Stimulated activated CD4-positive, alpha-beta T cell treated with anti-CD3 and anti-CD28 coated beads, Interleukin-12 subunit alpha, Interleukin-12 subunit beta, amount 100 ng/mL, for 4 hours (primary cell): ENCODE measurements at places on chromosomes 2 and 18.

DNA sequence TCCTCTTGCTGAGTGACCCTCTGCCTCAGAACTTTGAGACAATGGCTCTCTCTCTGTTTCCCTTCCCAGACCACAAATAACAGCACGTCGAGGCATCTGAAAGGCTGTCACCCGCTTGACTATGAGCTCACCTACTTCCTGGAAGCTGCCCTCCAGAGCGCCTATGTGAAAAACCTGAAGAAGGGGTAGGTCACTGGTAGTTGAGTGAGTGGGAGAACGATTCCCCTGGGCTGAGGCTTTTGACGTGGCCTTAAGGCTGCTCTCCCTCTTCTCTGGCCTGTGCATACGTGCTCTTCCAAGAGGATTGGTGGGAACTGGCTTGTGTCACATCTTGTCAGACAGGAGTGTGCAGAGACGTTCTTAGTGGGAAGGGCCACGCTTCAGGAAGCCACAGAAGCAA, 63.1 kb upstream of the MCFD2 start:
- no peak for DNase-seq

- no peak for DNase-seq
Observed at GRCh38 chr2:62050456-62051045, 145.1 kb downstream of the COMMD1 start.

DNA sequence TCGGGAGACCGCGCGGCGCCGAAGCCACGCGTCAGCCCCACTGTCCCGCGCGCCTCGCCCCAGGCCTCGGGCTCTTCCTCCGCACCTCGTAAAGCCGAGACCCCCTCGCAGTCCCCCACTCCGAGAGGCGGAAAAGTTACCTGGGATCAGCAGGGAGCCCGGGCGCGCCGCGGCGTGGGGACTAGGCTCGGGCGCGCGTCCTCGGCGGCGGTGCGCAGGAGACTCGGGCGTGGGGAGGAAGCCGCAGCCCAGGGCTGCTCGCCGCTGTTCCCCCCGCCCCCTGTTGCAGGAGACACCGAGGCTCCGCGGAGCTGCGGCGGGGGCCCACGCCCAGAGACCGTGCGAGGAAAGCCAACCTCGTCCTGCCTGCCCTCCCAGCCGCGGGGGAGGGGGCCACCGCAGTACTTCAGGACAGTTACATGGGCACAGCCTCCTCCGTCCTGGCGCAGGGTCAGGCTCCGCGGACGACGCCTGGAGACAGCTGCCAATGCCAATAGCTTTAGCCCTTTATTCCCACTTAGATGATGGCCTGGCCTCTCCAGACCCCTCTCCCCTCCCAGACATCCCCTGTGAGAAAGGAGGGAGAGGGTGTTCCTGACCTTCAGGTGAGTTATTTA, at the start of gene EPB41L3:
Gene EPB41L3, minus strand, starts transcription at position 225 of the 617 bp plus-strand sequence. CDS start 54,814 bp downstream, outside the sequence.
- DNase-seq, result no peak

- DNase-seq, result no peak
Observed at GRCh38 chr18:77700051-77700450, 450.4 kb downstream of the GALR1 start.

- peak; percentile 42 for DNase-seq
Observed at GRCh38 chr2:205766779-205767359, 84.6 kb downstream of the NRP2 start.

DNA sequence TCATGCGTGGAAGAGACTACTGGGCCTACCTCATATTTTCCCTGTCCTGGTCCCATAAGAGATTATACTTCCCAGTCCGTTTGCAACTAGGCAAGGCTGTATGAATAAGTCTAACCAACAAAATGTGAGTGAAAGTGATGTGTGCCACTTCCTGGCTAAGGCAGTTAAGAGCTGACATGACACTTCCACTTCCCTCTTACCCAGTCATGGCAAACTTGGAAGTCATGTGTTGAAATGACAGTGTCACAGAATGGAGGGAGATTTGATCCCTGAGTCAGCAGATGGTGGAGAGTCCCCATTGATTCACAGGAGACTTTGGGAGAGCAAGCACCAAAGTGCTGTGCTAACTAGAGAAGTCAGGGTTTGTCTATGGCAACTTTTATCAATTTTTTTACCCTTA, 36.4 kb downstream of the TACR1 start:
- DNase-seq, result no peak

DNA sequence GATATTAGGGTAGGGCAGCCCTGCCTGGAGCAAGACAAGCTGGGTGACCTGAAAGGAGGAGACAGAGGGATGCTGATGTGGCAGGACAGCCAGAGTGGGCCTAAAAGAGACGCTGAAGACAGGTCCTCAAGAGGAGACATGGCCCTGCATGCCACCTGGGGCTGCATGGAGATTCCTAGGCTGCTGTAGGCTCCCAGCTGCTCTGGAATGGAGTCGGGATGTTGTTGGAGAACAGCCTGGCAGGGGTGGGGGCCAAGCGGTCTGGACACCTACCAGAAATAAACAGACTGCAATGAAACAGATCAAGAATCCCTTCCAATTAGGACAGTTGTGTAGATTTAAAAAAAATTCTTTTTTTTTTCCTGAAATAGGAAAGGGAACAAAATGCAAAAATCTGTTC, 97.8 kb upstream of the NPAS2 start:
- DNase-seq, result no peak

GRCh38 chr2:126889496-126890135, 9.1 kb upstream of the TEX51 start:
- no peak for DNase-seq

DNA sequence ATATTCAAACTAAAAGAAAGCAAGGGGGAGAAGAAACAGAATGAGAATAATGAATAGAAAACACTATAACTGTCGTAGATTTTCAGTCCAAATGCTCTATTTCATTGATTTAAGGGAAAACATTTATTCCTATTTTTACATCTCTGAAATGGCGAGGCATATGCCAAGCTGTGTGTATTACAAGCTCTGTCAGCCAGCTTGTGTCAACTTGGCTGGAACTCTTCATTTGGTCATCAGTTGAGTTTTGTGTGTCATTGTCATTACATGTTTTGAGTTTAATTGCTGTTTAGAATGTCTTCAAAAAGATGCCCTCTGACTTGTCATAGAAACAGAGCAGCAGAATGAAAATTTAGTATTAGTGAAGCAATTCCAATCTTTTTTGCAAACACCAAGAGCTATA, 8.1 kb upstream of the IL37 start:
- DNase-seq, result no peak

- no peak for DNase-seq
Observed at GRCh38 chr2:10761591-10761990, 40.2 kb downstream of the ATP6V1C2 start.

- no peak for DNase-seq
Observed at GRCh38 chr2:232997749-232998665, 15.0 kb downstream of the NGEF start.

- DNase-seq, result no peak
Observed at GRCh38 chr2:119184512-119184911, 26.0 kb upstream of the C1QL2 start.

DNA sequence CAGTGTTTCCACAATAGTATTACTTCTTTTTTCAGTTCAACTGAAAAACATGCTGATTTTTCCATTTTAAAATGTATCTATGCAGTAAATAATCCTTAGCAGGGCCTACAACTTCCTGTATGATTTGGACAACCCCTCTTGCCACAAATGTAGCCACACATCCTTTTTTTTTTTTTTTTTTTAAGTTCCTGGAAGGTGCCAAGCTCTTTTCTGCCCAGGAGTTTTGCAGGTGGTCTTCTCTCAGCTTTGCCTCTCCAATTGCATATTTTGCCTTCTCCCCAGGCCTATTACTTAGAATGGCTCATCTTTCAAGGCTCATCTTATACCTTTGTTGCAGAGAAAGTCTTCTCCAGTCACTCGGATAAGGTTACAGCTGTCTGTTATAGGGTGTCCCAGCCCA, 11.6 kb downstream of the KLHL14 start:
- DNase-seq, result no peak

GRCh38 chr2:206530727-206531126, 87.4 kb downstream of the ADAM23 start:
- no peak for DNase-seq

DNA sequence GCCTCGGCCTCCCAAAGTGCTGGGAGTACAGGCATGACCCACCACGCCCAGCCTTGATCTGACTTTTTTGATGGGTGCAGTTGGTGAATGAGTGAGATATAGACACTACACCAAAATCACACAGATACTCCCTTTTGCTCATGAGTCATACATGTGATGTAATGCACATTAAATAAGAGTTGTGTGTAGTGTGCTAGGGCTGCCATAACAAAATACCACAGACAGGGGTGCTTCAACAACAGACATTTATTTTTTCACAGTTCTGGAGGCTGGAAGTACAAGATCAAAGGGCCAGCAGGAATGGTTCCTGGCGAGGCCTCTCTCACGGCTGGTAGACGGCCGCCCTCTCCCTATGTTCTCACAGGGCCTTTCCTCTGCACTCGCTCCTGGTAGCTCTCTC, 46.6 kb downstream of the GBX2 start:
- no peak for DNase-seq

DNA sequence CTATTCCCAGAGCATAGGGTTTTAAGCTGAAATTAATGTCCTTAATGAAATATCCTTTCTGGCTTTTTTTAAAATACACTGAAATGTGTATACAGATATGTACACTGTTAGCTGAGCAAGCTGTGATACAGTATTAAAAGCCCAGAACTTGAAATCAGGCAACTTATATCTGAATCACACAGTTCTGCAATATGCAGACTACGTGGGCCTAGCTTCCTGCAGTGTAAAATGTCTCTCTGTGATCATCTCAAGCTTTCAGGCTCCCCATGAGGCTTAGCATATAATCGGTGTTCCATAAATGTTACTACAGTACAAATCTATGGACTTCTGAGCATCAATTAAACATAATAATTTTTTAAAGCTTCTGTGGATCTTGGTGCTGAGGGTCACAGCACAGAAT, 8.2 kb downstream of the FBXO15 start:
- no peak for DNase-seq

GRCh38 chr2:118721817-118722551, 125.5 kb downstream of the EN1 start:
- no peak for DNase-seq

GRCh38 chr2:76569819-76570218, 859.1 kb upstream of the GCFC2 start:
- DNase-seq, result no peak
